Hepatic stellate cell (primary cell): ENCODE measurements at places on chromosomes 6 and 20.

DNA sequence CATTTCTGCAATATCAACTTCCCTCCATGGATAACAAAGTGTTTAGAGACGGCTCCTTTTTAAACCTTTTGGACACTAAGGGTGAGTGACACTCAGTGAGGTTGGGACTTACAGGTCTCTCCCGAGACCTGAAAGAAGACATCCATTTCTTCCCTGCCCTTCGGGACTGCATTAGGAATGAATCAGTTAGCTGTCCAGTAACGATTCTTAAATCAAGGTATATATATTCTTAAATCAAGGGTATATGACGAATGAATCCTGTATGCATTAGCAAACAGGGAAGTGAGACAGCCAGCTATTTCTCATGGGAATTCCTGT, 52.9 kb downstream of the EDN1 start:
- DNase-seq: no peak

DNA sequence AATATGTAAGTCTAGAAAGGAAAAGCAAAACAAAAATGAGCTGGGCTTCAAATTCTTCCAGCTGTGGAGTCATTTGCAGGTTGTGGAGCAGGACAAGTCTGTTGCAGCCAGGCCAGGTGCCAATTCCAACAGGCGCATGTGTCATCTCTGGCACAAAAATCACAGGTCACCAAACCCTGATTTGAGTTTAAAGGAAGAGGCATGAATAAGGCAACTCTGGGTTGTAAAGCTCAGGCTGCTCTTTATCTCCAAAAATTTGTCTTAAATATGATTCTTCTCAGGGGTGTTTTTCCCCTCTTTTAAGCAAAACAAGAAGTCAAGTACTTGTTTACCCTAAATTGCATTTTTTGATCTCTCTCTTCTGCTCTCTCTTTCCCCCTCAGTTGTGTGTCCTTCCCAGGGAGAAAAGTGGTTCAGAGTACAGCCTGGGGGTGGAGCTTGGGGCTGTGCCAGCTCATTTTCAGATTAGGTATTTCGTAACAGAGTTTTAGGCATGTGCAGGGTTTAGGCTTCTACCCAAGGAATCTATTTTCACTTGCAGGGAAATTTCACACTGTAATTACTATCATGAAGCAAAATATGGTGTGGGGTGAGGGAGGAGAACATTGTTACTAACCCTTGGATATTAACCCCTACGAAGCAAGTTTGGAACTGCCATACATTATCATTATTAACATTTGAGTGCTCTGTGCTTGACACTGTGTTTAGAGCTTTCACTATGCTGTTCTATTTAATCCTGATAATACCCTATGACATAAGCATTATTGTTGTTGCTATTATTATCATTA, 8.3 kb upstream of the NCOA3 start:
- DNase-seq: peak; percentile 50

DNA sequence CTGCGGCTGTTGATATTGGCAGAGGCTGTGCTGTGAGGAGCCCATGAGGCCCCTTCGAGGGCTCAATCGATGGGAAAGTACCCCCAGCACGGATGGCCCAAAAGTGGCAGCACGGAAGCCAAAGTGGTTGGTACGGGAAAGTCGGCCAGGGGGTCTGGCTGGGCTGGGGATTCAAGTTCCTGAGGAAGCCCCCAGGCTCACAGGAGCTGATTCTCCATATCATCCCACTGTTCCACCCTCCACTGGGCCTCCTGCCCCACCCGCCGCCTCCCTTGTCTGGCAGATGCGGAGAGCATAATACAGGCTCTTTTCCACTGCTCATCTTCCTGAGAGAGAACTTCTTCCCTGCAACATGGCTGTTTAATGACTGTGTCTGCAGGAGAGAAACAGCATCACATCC, 217.8 kb upstream of the CST7 start:
- DNase-seq: no peak

DNA sequence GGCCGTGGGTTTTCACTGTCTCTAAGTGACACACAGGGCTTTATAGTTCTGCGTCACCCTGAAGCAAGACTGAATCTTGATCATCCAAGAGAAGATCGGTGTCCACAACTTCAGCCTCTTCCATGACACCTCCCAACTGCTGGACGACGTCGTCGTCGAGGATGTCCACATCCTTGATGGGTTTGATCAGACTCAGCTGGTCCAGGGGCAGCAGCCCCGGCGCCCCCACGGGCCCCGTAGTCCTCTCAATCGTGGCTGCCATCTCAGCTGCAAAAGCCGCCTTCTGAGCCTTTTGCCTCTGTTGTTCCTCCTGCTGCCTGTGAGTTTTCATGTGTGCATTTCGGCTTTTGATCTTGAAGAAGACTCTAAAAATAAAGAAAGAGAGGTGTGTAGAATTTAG, 10.6 kb upstream of the MRPS10 start:
- DNase-seq: no peak

DNA sequence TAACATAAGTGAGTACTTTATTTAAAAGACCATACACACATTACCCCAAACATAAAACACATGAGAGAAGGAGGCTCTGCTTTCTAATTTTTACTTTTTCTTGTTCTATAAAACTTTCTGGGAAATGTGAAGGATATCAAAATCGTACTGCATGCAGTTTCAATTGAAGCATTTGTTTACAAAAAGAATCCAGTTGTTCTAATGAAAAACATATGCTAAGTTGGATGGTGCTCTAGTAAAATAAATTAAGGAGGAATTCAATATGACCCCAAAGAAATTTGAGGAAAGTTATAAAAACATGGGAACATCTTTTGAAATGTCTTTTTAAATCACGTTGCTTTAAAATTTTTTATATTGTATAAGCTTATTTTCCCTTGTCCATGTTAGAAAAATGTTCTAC, 37.6 kb downstream of the OR2B6 start:
- DNase-seq: no peak

- DNase-seq: no peak
Measured at GRCh38 chr20:18657575-18657974, 69.7 kb downstream of the DTD1 start.

DNA sequence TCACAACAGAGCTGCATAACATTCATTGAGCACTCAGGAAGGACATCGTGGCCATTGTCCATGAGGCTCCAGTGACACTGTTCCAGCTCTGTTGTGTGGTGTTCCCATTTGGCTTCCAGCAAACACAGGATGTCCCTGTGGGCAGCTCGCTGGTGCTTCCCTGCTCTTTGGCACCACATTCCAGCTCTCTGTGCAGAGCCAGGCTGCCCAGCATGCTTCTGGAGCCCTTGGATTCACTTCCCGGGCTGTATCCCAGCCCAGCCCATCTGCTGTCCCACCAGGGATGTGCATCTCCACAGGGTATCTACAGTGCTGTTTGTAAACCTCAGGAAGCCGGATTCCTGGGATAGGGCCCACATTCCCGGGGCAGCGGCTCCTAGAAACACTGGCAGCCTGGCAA, 57.2 kb downstream of the CTCFL start:
- no peak for DNase-seq

GRCh38 chr6:29992807-29993206, 50.5 kb downstream of the HLA-A start:
- peak; percentile 35 for DNase-seq

GRCh38 chr20:8398263-8399051, 266.4 kb downstream of the PLCB1 start:
- no peak for DNase-seq

DNA sequence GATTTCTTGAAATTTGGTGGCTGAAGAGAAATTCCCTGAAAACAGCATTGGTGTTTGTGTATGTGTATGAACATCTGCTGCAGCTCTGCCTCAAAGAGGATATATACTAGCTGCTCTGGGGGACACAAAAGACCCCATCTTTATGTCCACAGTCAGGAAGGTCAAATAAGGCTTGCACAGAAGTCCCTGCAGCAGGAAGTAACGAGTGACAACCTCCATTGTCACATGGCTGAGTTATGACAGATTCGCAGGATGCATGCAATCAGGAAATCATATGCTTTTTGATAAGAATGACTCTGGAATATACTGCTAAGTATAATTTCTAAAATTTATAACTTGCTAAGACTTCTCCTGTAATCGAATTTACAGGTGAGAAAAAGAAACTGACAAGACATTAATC, 225.9 kb upstream of the CST7 start:
- DNase-seq: no peak

DNA sequence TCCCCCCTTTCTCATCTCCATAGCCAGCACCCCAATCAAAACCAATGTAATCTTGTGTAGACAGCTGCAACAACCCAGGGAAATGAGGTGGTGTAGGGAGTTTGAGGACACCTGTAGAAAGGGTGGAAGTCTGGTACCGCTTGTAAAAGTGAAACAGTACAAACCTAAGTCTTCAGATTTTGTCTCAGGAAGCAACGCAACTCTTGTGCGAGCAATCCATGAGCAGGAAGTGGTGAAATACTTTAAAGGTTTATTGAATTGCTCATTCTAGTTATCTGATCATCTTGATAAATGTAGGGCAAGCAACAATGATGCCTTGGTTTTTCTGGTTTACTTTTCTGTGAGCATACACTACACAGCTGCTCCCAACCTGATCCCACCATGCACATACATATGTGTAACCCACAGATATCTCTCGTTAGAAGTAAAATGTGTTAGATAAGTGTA, 71.1 kb upstream of the THEMIS start:
- DNase-seq: no peak
